ENCODE measurements at places on chromosomes 3 and 15.

DNA sequence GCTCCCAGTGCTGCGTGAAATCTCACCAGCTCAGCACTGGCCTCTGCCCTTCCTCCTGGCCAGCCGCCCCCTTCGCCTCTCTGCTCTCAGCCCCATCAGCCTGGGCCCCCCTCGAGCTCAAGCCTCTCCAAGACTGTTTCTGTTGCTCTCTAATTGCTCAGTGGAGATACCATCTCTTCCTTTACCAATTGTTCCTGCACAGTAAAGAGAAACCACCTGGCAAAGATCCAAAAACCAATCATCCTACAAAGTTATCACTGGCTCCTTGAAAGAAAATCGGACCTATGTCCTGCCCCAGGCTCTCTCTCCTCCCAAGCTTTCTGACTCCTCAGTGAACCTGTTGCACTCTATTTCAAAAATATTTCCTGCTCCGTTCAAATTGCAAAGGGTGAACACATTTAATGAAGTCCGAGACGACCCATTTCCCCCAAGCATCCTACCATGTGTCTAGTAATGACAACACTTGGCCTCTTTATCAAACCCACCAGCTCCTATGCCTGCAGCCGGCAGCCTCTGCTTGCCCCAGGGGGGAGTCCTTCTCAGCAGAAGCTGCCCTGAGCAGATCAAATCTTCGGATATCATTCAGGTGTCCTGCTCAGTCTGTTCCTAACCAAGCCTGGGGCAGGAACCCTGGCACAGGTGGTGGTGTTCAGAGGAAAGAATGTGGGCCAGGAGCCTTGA is 53.7 kb upstream of the FAM174B start:
- no peak for DNase-seq

DNA sequence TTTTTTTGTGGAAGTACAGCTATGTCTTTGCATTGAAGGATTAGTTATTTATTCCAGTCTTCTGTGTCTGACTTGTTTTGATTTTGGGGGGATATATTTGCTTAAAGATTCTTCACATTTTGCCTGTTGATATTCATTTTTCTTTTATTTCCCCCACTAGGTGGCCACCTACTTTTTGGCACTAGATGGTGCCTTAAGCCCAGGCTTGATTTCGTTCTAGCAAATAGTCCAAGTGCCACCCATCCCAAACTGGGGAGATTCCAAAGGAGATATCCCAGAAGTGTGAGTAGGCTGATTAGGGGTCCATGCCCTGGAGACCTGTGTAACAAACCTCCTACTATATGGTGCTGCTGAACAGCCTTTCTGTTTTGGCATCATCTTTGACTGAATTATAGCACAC is 80.0 kb upstream of the SPATA16 start:
- DNase-seq, result no peak

DNA sequence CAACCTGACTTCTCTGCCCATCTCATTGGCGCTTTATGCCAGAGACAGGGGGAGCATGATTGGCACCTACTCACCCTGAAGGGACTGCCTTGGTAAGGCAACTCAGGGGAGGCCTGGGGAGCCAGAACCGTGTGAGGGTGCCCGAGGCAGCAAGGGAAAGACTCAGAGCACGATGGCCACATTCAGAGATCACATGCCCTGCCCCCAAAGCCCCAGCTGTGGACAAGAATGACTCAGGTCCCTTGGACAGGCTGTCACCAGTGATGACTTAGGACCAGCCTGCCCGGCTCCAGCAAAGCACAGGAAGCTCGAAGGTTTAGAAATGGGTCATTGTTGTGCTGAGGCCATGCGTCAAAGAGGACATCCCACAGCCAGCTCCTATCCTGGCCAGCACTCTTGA is 49.1 kb upstream of the LIMD1 start:
- no peak for DNase-seq

- DNase-seq, result no peak
These were observed 137.5 kb upstream of the FOXB1 start for GRCh38 chr15:59866642-59867041.

DNA sequence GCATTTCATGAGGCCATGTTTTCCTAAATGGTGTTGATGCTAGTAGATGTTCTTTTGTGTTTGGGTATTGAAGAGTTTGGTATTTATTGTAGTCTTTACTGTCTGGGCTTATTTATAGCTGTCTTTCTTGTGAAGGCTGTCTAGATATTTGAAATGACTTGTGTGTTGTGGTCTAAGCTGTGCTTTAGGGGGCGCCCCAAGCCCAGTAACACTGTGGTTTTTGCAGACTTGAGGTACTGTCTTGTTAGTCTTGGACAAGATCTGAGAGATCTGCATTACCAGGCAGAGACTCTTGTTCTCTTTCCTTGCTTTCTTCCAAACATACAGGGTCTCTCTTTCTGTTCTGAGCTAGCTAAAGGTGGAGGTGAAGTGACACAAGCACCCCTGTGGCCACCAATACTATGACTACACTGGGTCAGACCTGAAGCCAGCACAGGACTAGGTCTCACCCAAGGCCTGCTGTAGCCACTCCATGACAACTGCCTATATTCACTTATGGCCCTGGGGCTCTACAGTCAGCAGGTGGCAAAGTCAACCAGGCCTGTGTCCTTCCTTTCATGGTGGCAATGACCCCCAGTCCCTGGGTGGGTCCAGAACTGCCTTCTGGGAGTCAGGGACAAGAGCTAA is 152.1 kb upstream of the TBC1D5 start:
- no peak for DNase-seq

DNA sequence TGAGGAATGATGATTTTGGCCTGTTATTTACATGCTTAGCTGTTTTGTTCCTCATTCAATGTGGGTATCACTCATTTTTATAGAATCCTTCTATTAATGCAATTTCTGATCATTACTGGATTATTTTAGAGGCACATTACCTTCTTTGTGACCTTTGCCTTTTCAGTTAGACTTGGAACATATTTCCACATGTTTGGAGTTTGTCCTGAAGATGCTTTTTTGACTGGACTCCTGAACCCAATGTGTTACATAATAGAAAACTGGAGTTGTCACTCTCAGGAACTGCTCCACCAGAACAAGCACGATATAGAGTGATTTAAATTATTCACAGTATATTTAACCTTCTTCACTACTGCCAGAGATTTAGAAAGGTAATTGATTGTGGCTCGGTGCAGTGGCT is 59.5 kb downstream of the TP63 start:
- DNase-seq, result no peak

GRCh38 chr3:124826703-124827102 is 60.5 kb downstream of the ITGB5 start:
- DNase-seq, result no peak

DNA sequence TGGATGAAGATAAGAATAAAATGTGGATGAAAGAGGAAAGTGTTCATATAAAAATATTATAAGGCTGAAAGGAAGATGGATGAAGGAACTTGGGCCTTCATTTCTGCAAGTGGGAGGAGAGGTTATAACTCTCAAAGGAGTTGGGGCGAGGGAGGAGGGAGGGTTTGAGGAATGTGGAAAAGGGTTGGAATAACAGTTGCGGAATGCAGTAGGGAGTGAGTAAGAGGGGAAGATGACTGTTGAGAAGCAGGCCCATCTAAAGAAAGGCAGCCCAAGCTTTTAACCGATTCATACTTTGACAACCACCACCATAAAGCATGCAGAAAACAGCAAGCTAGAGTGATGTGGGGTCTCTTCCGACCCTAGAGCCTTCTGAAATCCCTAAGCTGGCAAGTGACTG is 8.3 kb upstream of the TM4SF4 start:
- DNase-seq, result no peak

DNA sequence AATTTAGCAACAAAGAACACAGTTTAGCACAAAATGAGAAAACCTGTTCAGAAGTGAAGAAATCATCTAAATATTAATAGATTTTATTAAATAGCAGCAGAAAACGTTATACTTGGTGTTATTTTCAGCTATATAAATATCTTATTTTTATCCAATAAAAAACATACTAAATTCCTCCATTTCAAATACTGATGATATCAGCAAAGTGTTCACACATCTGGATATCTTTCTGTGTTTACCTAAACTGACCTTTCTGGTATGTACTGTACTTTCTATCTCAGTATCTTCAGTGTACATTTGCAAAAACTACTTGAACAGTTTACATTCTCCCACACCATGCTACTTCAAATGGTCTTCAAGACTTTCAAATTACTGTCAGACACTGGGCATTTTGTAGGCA is 179.9 kb downstream of the ZBTB20 start:
- no peak for DNase-seq

- no peak for DNase-seq
These were observed 63.4 kb upstream of the CSPG4 start for GRCh38 chr15:75776065-75776423.

GRCh38 chr3:152305075-152305474 is 36.3 kb downstream of the MBNL1 start:
- no peak for DNase-seq

GRCh38 chr3:14295037-14295436 is 107.4 kb upstream of the SLC6A6 start:
- DNase-seq, result no peak

GRCh38 chr3:71681224-71681668 is 44.0 kb downstream of the EIF4E3 start:
- peak; percentile 33 for DNase-seq

DNA sequence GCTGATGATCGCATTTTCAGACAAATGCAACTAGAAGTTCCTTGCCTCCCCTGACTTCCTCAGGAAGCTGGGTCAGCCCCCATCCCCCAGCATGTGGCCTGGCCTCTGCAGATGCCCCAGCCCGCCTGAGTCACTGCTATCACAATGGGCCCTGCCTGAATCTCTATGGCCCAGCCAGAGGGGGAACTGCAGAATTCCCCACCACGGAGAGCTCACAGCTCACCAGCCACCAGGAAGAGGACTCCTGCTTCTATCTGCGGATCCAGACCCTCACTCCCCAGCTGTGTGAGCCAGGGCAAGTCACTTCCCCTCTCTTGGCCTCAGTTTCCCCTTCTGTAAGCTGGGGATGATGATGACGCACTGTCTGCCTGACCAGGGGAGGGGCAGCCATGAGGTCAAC is 6.9 kb downstream of the PLXND1 start:
- no peak for DNase-seq

- DNase-seq, result no peak
These were observed 22.4 kb upstream of the CELF6 start for GRCh38 chr15:72342385-72342784.

DNA sequence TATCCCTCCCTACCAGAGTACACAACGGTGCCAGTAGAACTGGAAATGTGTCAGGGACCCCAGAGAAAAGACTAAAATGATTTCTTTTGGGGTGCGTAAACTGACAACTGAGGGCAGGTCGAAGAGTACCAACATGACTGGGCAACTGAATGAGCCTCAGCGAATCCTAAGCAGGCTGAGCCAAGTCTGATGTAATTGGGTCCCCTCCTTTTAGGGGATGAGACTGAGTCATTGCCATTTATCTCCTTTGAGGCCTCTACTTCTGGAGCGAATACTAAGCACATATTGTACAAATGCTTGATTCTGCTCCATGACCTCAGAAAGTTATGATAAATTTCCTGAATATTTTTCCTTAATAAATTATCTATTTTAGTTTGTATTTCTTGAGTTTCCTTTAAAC is 17.3 kb upstream of the GPR156 start:
- no peak for DNase-seq

DNA sequence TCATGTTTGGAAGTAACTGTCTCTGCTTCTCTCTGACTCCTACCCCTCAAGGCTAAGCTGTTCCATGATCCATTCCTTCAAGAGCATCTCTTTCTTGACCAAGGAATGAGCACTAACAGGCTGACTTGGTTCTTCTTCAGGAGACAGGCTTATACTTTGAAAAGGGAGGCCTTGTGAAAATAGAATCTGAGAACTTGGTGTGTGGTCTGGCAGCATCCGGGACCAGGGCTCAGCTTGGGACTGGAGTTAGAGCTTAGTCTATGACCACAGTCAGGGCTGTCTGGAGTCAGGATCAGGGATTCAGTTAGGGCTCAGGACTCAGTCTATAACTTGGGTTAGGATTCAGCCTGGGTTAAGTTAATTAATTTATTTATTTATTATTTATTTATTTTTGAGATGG is 44.9 kb upstream of the SLC6A6 start:
- DNase-seq, result no peak

GRCh38 chr15:98770984-98771383 is 122.6 kb downstream of the IGF1R start:
- DNase-seq, result no peak

DNA sequence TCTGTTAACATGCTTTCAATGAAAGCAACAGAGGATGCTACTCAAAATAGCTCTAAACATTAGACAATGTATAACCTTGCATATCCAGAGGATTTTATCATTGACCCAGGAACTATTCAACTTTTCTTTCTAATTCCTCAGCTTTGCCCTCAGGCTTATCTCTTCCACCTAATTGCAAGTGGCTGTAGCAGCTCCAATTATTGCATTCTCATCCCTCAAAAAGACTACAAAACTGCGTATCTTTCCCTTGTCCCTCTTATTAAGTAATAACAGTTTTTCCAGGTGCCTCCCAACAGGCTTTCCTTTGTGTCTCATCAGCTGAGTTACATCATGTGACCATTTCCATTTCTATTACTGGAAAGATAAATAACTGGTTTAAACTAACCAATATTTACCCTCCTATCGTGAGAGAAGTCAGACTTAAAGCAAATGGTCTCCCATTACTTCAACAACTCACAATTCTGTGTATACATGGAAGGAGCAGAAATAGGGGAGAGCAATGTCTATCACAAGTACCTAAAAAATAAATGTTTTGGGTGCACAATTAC is 78.0 kb upstream of the MBNL1 start:
- DNase-seq, result no peak

All from germinal center (tissue), 1 donor.